Uterine smooth muscle cell (primary cell): ENCODE measurements at places on chromosomes 4 and X. TPM values are rescaled to one million over a fixed set of nuclear protein-coding genes. Genes with fewer than 3 reads are reported as not detected.

SMARCA5 gene
- total RNA-seq = 39.5 and 46.3 TPM in 2 replicates

XAGE1A gene
- not detected in 2 replicates for total RNA-seq

TLR2 gene
- 0.44 and 0.62 TPM in 2 replicates for total RNA-seq

TRIM61 gene
- total RNA-seq = 1.5 and 2.7 TPM in 2 replicates

MTNR1A gene
- total RNA-seq = not detected in 2 replicates

MSMO1 gene
- total RNA-seq = 424 and 636 TPM in 2 replicates

HELT gene
- total RNA-seq = not detected in 2 replicates

KLHL13 gene
- 6.0 and 8.5 TPM in 2 replicates for total RNA-seq

NSUN7 gene
- 0.22 and 1.1 TPM in 2 replicates for total RNA-seq

STOX2 gene
- 0.12 and 0.33 TPM in 2 replicates for total RNA-seq

SPON2 gene
- total RNA-seq = 216 and 281 TPM in 2 replicates

FAM9B gene
- not detected in 2 replicates for total RNA-seq

BMX gene
- total RNA-seq = 0.11 and 0.25 TPM in 2 replicates

OPHN1 gene
- 7.0 and 12.1 TPM in 2 replicates for total RNA-seq

GATA1 gene
- total RNA-seq = not detected in 2 replicates

BBS12 gene
- 4.6 and 7.2 TPM in 2 replicates for total RNA-seq

ENPEP gene
- total RNA-seq = 0.12 and 0.22 TPM in 2 replicates

CYSLTR1 gene
- total RNA-seq = 0.11 TPM in 1 of 2 replicates, not detected in the other

CSN1S1 gene
- total RNA-seq = not detected in 2 replicates

TREX2 gene
- 1.9 and 2.4 TPM in 2 replicates for total RNA-seq

RPL9 gene
- 2,337 and 2,625 TPM in 2 replicates for total RNA-seq

PASD1 gene
- not detected in 2 replicates for total RNA-seq

MAD2L1 gene
- total RNA-seq = 11.7 and 39.3 TPM in 2 replicates

HPSE gene
- total RNA-seq = 0.75 and 1.8 TPM in 2 replicates

CPLX1 gene
- total RNA-seq = under 0.01 TPM in 1 of 2 replicates, not detected in the other

GPR82 gene
- not detected in 2 replicates for total RNA-seq

PCDH19 gene
- under 0.01 and 0.12 TPM in 2 replicates for total RNA-seq

UGT2B11 gene
- not detected in 2 replicates for total RNA-seq

MAGEB1 gene
- total RNA-seq = not detected in 2 replicates

ITGB1BP2 gene
- total RNA-seq = 1.00 and 1.2 TPM in 2 replicates

NLRP2B gene
- total RNA-seq = not detected in 2 replicates

KLB gene
- not detected in 2 replicates for total RNA-seq

NIPAL1 gene
- total RNA-seq = 0.25 and 1.2 TPM in 2 replicates

CENPU gene
- total RNA-seq = 12.5 and 26.1 TPM in 2 replicates

NXF3 gene
- not detected in 2 replicates for total RNA-seq

KLHL5 gene
- 138 and 157 TPM in 2 replicates for total RNA-seq

GABRE gene
- total RNA-seq = 15.2 and 20.7 TPM in 2 replicates

ARHGEF38 gene
- total RNA-seq = not detected in 2 replicates

BEX3 gene
- total RNA-seq = 239 and 345 TPM in 2 replicates

AMOT gene
- 3.9 and 6.1 TPM in 2 replicates for total RNA-seq

ADGRG4 gene
- total RNA-seq = not detected in 2 replicates

POU4F2 gene
- not detected in 2 replicates for total RNA-seq

DTHD1 gene
- total RNA-seq = under 0.01 TPM in 1 of 2 replicates, not detected in the other

TMPRSS11D gene
- total RNA-seq = under 0.01 and 0.33 TPM in 2 replicates

PCDH7 gene
- 43.7 and 81.9 TPM in 2 replicates for total RNA-seq

PPP2R2C gene
- 1.3 and 1.4 TPM in 2 replicates for total RNA-seq

ARMCX2 gene
- 73.7 and 155 TPM in 2 replicates for total RNA-seq
